ENCODE measurements at places on chromosomes 2 and 18.

- no peak for DNase-seq
Measured at GRCh38 chr2:54556621-54557121, 100.5 kb downstream of the SPTBN1 start.

DNA sequence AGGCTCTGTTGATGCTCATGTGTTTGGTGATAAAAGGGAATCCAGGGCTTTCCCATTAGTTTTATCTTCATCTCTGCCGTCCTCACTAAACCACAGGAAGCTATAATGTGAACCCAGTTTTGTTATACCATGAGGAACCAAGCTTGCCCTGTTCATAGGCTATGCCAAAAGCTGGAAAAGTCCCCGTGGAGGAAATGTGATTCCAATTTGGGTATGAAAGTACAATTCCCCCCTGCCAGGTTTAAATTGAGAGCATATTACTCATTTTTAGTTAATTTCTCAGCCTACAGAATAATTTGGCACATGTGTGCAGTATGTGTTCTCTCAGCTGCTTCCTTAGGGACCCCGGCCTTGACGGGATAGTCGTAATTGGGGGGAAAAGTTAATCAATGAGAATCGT is 327.4 kb downstream of the RND3 start:
- no peak for DNase-seq

- DNase-seq, result no peak
Measured at GRCh38 chr2:179265082-179265510, 464 bp upstream of the SESTD1 start.

DNA sequence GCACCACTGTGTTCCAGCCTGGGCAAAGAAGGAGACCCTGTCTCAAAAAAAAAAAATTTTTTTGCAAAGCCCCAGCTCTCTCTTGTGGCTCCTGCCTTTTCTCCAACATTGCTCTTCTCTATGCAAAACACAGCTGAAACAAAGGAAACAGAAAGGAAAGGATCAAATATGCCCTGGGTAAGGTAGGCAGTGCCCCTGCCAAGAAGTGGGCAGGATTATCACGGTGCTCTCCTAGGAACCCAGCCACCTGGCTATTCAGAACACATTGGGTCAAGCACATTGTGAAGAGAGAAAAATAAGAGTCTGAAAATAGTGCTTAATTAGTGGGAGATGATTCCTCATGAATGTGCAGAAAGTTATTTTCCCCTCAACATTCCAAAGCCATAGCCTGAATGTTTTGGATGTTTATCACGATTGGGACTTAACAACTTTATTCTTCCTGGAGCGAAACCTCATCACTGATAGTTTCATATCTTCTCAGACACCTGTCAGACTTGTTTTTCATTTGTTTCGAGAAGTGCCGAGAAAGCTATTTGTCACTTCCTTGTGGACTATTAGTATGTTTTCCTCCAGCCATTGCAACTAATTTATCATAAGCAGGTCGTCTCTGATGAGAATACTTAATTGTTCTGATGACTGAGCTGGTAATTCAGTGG is 42.7 kb upstream of the RPL31 start:
- no peak for DNase-seq

DNA sequence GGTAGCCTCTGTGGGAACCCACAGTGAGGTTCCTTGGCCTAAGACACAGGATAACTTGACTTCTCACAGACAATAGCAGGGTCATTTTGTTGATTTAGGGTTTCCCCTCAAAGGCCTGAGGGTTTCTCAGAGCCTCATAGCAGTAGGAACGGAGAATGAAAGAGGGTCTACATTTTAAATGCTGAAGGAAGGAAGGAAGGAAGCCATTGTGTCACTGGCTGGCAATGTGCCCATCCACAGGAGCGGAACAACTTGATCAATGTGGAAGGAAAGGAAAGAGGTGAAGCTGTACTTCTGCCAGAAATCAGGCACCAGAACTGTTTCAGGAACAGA is 5.1 kb downstream of the IL1B start:
- no peak for DNase-seq
